ENCODE measurements at places on chromosomes 7 and 10.

GRCh38 chr7:43076189-43076605 lies 36.2 kb upstream of the HECW1 start:
- DNase-seq: no peak

DNA sequence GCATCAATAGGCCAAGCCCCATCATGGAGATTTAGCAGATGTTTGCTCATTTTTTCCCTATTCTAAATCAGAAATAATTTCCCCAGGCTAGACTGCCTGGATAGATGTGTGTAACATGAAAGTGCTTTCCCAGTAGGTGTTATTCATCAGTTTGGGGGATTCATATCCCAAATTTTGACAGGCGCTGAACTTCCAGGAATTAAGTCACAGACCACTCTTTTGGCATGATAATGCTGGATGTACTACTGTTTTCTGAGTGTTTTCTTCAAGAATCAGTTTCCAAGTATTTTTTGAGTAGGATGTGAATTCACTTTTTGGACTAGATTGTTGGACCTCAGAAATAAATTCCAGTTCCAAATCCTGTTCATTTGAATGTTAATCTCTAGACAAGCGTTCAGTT lies 637.4 kb downstream of the REEP3 start:
- no peak for DNase-seq

DNA sequence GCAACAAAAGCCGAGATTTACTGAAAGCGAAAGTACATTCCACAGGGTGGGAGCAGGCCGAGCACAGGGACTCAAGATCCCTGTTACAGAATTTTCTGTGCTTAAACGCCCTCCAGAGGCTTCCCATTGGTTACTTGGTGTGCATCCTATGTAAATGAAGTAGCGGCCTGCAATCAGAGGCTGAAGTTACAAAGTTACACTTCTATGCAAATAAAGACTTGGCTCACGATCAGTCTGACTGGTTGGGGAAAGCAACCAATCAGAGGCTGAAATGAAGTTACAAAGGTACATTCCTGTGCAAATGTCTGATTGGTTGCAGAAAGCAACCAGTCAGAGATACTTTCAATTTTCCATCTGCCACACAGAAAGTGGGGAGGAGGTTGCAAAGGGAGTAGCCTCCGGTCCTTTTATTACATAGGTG lies 4.1 kb downstream of the ACBD7 start:
- DNase-seq: no peak

- DNase-seq: no peak
Measured at GRCh38 chr7:77664715-77665114, 31.5 kb upstream of the RSBN1L start.

- DNase-seq: no peak
Measured at GRCh38 chr10:93670372-93670771, 32.0 kb downstream of the FRA10AC1 start.

GRCh38 chr10:813286-813685 lies 118.2 kb downstream of the LARP4B start:
- DNase-seq: no peak

DNA sequence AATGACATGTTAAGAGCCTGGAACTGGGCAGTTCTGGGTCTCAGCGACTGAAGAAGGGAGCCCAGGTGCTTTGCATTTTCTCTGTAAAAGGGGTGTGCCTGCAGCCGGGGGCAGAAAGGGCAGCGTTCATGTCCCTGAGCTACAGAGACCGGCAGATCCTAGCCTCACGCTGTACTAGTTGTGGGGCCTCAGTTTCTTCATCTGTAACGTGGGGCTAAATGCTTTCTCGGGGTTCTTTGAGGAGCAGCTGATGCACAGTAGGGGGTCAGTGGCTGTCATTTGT lies 79.6 kb downstream of the NEURL1 start:
- no peak for DNase-seq

GRCh38 chr10:12602521-12602920 lies 253.2 kb downstream of the CAMK1D start:
- no peak for DNase-seq

DNA sequence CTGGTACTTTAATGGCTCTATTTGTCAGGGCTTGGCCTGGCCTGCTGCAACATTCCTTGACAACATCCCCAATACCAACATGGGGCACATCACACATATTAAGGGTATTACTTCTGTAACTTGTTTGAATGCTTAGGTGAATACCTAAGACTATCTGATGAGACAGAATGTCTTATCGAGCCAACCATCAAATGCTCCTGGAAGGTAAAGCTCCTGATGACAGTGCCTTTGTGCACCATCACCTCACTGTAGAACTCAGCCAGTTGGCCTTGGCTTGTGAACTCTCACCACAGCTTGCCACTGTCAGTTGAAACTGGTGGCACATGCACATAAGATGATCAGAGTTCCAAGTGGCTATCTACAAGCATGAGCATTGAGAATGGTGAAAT lies 3.7 kb upstream of the MYO1G start:
- no peak for DNase-seq

GRCh38 chr10:32481606-32482005 lies 35.7 kb downstream of the CCDC7 start:
- no peak for DNase-seq
